ENCODE measurements at places on chromosomes 5 and 9. TPM values are rescaled to one million over a fixed set of nuclear protein-coding genes. Genes with fewer than 3 reads are reported as not detected.

The TMEM215 gene
- not detected for total RNA-seq

The DCTN4 gene
- total RNA-seq = 53.5 TPM

The HACD4 gene
- total RNA-seq = 9.1 TPM

The PCDHB4 gene
- total RNA-seq = 0.12 TPM

The HARS2 gene
- total RNA-seq = 38.0 TPM

The LIX1 gene
- total RNA-seq = not detected

The FUT7 gene
- total RNA-seq = not detected

The ESM1 gene
- total RNA-seq = 212 TPM

The MAN1B1 gene
- total RNA-seq = 73.2 TPM
